Large intestine (tissue), 12 donors: ENCODE measurements at places on chromosomes 3 and 15. TPM values are rescaled to one million over a fixed set of nuclear protein-coding genes. Genes with fewer than 3 reads are reported as not detected.

Gene DGKG
- polyA plus RNA-seq: 4.8 TPM

Gene PLSCR2
- 0.79 TPM for polyA plus RNA-seq

Gene UQCRC1
- 259 TPM for polyA plus RNA-seq

DNA sequence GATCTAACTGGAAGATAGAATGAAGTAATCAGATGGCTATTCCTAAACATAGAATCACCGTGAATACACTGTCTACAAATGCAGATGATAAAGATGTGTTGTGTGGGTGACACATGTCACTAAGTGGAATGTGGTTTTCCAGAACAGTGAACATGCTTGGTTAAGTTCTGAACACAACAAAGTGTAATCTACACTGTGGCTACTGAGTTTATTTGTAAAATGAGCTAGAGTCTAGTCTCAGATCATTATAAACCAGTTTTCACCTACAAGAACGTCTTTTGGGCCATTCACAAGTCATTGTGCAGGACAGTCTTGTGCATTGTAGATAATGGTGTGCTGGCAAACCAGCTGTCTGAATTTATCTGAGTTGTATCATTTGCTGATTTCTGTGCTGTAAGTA lies 35.3 kb downstream of the OXNAD1 start:
- peaks cover 45% of the 10 kb centered on the region for H3K36me3 ChIP-seq
- no peaks in the 10 kb centered on the region for H3K27me3 ChIP-seq
- H3K4me3 ChIP-seq: no peak overlapping the region
- no peaks in the 10 kb centered on the region for H3K4me1 ChIP-seq
- DNase-seq: no peak
- no peak overlapping the region for H3K27ac ChIP-seq

- H3K27ac ChIP-seq: no peak overlapping the region
- DNase-seq: no peak
- H3K4me1 ChIP-seq: no peaks in the 10 kb centered on the region
- no peaks in the 10 kb centered on the region for H3K27me3 ChIP-seq
Observed at GRCh38 chr3:2523281-2523836, 424.7 kb downstream of the CNTN4 start.

GRCh38 chr3:30749230-30749629 lies 142.8 kb downstream of the TGFBR2 start:
- no peak for DNase-seq
- no peak overlapping the region for H3K4me3 ChIP-seq
- no peaks in the 10 kb centered on the region for H3K4me1 ChIP-seq

- DNase-seq: peak; percentile 82
- H3K36me3 ChIP-seq: no peaks in the 10 kb centered on the region
- no peak overlapping the region for H3K4me3 ChIP-seq
- peak overlapping the region; percentile 53 for H3K27ac ChIP-seq
- H3K27me3 ChIP-seq: no peaks in the 10 kb centered on the region
Observed at GRCh38 chr3:9402410-9403228, 5.2 kb downstream of the SETD5 start.

- no peak for DNase-seq
- H3K27ac ChIP-seq: no peak overlapping the region
- H3K27me3 ChIP-seq: no peaks in the 10 kb centered on the region
- H3K4me3 ChIP-seq: no peak overlapping the region
- no peaks in the 10 kb centered on the region for H3K4me1 ChIP-seq
Observed at GRCh38 chr3:154062513-154062912, 58.7 kb upstream of the ARHGEF26 start.

DNA sequence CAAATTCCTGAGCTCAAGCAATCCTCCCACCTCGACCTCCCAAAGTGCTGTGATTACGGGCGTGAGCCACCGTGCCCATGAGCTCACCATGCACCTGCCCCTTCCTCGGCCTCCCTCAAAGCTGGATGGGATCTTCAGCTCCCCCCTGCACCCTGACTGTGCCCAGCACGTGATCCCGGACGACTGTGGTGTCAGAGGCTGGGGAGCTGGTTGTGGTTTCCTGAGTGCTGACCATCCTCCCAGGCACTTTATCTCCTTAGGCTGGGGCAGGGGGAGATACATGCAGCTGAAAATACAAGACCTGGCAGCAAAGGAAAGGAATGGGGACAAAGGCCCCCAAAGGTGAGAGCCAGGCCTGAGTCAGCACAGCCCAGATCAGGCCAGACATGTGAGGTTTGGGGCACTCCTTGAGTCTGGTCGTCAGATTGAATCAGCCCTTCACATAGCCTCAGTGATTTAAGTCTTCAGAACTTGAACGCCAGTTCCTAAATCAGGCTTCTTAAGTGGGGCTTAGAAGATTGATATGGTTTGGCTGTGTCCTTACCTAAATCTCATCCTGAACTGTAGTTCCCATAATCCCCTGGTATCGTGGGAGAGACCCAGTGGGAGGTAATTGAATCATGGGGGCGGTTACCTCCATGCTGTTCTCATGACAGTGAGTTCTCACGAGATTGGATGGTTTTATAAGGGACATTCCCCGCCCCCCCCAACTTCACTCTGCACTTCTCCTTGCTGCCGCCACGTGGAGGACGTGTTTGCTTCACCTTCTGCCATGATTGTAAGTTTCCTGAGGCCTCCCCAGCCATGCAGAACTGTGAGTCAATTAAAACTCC lies 35.8 kb downstream of the PRKCD start:
- no peak overlapping the region for H3K4me3 ChIP-seq
- no peak overlapping the region for H3K27ac ChIP-seq
- H3K36me3 ChIP-seq: peaks cover 10% of the 10 kb centered on the region
- no peak for DNase-seq

- no peaks in the 10 kb centered on the region for H3K27me3 ChIP-seq
- no peaks in the 10 kb centered on the region for H3K4me1 ChIP-seq
Observed at GRCh38 chr3:62493109-62493801, 119.9 kb upstream of the FEZF2 start.
